A549 treated with GW870086 at 1 μM for 4 hours (cell line): ENCODE measurements at places on chromosomes 6 and 20. TPM values are rescaled to one million over a fixed set of nuclear protein-coding genes. Genes with fewer than 3 reads are reported as not detected.

Gene L3MBTL1
- total RNA-seq = 0.89 to 1.1 TPM (median 1.1 TPM) in 5 replicates

Gene CNBD2
- 5.6 to 7.1 TPM (median 6.2 TPM) in 5 replicates for total RNA-seq

Gene MYBL2
- 68.0 to 83.7 TPM (median 78.8 TPM) in 5 replicates for total RNA-seq

Gene ASIP
- total RNA-seq = not detected in 5 replicates

Gene LBP
- 0.96 to 1.8 TPM (median 1.1 TPM) in 5 replicates for total RNA-seq

Gene BMP2
- 0.31 to 0.46 TPM (median 0.38 TPM) in 5 replicates for total RNA-seq
